Stimulated activated CD4-positive, alpha-beta T cell treated with anti-CD3 and anti-CD28 coated beads, Interleukin-1b, Interleukin-23, amount 100 ng/mL, for 1 hour (primary cell): ENCODE measurements at places on chromosomes 13 and 19.
A peak's percentile ranks its signal among the peaks of the same experiment; 100 is the strongest.

- peak; percentile 79 for DNase-seq
These were observed at the start of gene ZNF610 for GRCh38 chr19:52336117-52336790. Gene ZNF610 (plus strand): TSS chr19:52336243. CDS start chr19:52349173, 12,930 bp downstream.

- DNase-seq: no peak
These were observed 19.6 kb upstream of the SLC15A1 start for GRCh38 chr13:98771838-98772611.

- no peak for DNase-seq
These were observed 25.9 kb downstream of the ZSWIM9 start for GRCh38 chr19:48196321-48196763.

DNA sequence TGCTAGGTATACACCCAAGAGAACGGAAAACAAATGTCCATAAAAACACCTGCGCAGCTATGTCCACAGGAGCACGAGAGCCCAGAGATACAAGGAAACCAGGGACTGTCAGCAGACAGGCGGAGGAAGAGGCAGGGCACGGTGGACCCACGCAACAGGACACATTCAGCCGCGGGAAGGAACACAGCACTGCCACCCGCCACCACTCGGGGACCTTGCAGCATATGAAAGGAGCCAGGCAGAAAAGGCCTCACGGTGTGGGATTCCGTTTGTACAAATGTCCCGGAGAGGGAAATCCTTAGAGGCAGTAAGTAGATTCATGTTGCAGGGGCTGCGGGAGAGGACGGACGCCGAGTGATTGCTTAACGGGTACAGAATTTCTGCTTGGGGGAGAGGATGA is 7.8 kb downstream of the HSPBP1 start:
- DNase-seq: no peak

DNA sequence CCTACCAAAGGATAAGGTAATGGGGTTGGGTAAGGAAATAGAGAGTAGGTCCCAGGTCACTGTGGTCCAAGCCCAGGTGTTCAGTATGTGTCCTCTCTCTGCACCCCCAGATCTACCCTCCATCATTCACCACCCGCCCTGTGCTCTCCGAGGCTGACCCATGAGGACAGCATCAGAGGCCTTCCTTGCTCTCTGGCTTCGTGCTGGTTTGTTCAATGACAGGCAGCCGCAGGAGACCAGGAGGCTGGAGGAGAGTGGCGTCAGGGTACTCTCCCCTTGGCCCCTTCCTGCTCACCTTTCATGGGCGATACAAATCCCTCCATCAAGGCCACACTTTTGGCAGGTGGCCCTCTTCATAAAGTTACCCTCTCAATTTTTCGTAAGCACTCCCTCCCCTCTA is 1.7 kb downstream of the TUBA3C start:
- DNase-seq: no peak

GRCh38 chr13:24039621-24040475 is 120.7 kb upstream of the SPATA13 start:
- no peak for DNase-seq

DNA sequence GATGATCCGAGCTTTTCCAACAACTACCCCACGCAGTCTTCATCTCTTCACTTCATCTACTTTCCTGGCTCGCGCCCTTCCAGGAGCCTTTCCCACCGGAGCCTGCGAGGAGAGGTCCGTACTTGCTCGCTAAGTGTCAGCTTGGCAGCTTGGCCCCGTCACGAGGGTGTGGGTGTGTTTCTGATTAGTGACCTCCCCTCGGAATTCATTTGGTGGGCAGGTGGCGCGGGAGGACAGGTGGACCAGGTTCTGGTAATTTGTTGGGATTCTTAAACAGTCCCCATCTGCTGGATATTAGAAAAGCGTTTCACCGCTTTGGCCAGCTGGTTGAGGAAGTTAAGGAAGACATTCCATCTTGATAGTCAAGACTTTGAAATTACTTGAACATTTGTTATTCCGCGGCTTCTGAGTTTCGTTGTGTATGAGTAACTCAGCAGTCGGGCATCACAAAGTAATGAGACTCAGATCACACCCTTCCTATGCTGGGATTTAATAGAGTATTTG is 515 bp downstream of the UFM1 start:
- DNase-seq: peak; percentile 17

DNA sequence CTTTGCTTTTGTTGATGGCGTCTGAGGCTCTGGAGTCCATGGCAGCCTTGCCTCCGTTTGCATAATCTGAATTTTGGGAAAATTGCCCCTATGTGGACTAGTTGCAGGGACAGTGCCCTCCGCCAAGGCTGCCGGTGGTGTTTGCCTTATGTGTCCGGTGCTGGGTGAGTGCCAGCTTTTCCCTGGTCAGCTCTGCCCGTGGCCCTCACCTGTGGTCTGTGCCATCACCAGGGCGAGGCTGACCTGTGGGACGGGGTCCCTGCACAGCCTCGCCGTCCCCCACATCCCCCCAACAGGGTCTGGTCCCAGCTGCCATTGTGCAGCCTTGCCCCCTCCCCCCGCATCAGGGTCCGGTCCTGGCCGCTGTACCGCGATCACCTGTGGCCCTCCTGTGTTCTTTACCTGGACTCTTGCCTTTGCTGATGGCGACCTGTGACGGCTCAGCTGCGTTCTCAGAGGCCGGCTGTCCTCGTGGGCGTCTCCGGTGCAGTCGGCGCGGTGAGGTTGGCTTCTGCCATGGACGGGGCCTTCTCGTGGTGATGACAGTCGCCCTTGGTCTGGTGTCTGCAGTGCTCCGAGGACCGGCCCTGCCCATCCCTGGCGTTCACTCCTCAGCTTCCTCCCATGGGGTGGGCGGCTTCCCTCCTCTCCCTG is 12.6 kb downstream of the CSNK1G2 start:
- DNase-seq: no peak

- no peak for DNase-seq
These were observed 68.9 kb upstream of the TDRD3 start for GRCh38 chr13:60328073-60328472.

DNA sequence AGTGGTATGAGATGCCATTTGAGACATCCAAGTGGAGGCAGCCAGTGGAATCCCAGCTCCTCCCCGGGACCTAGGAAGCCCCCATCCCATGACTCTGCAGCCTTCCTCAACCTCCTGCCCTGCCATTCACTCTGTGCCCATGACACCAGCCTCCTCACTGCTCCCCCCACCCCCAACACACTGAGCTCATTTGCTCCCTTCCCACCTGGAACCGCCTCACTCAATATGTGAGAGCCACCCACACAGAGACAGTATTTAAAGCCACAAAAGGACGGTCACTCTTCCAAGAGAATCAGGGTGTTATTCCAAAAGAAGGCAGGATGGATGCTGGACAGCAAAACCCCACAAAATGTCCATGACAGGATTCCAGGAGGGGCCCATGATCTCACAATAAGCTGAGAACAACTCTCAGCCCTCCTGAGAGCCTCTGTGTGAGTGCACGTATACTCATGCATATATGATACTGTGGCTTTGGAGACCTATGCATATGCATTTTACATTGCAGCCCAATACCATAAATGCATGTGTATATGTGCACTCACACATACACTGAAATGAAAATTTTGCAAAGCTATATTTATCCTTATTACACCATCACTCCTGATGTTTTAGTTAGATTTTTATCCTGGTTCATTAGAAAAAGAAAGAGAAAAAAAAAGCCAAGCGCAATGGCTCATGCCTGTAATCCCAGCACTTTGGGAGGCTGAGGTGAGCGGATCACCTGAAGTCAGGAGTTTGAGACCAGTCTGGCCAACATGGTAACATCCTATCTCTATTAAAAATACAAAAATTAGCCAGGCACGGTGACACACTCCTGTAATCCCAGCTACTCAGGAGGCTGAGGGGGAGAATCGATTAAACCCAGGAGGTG is 10.8 kb upstream of the RANBP3 start:
- no peak for DNase-seq

DNA sequence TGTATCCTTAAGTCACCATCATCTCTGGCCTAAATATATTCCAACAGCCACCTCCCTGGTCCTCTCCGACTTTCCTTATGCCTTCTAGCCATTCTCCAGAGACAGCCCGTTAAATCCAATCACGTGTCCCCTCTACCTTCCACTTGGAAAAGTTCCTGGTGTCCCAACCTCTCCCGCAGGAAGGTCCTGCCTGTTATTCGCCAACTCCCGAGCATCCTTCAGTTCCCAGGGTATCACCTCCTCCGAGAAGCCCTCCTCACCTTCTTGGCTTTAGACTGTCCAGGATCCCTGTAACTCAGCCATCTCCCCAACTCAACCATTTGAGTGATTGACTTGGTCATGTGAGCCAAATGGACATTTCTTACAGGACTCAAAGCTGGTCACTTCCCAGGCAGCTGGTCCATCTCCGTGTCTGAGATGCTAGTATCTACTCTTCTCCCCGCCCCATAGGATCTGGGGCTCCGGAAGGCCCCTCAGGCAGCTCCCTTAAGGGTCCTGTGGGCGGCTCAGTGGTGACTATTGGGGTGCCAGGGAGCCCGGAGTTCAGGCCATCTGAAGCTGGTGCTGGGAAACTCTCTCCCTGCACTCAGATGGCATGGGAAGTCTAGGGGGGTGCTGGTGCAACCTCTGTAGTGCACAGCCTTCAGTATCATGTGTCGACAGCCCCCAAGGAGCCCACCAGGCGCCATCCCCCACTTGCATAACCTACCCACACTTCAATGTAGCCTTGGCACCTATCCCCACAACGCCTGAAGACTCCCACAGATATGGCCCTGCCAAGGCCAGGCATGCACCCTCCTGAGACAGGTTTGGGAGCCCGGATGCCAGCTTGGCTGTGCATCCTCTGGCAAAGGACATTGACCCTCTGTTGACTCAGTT is 27.9 kb upstream of the NANOS3 start:
- no peak for DNase-seq

DNA sequence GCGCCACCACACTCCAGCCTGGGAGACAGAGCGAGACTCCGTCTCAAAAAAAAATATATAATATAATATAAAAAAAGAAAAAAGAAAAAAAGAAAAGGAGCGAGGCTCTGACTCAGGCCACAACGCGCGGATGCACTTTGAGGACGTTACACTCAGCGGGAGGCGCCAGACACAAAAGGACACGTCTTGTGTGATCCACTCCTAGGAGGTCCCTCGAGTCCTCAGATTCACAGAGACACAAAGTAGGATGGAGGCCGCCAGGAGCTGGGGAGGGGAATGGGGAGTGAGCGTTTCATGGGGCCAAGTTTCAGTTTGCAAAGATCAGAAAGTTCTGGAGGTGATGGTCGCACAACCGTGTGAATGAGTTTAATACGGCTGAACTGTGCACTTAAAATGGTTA is 8.5 kb upstream of the ABHD17A start:
- no peak for DNase-seq

- DNase-seq: no peak
These were observed 17.2 kb downstream of the RASA3 start for GRCh38 chr13:114115191-114115671.

DNA sequence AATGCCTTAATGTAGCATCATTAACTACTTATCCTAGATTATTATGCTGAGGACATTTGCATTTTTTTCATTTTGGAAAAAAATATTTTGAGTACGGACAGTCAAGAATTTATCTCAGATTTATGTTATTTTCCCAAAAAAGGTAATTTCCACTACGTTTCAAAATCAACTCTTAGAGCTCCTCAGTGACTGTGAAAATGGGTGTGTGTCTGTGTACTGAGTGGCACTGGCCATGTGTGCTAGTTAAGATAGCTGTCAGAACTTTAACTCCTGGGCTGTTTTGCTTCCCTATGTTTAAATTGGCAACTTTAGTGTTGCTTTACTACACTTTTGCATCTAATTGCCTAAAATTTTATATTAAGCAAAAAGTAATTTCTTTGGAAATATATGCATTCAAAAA is 927.4 kb downstream of the EFNB2 start:
- no peak for DNase-seq

- no peak for DNase-seq
These were observed 56.9 kb upstream of the LRCH1 start for GRCh38 chr13:46496086-46496485.

GRCh38 chr19:33905937-33906577 is 109.4 kb downstream of the KCTD15 start:
- DNase-seq: no peak

DNA sequence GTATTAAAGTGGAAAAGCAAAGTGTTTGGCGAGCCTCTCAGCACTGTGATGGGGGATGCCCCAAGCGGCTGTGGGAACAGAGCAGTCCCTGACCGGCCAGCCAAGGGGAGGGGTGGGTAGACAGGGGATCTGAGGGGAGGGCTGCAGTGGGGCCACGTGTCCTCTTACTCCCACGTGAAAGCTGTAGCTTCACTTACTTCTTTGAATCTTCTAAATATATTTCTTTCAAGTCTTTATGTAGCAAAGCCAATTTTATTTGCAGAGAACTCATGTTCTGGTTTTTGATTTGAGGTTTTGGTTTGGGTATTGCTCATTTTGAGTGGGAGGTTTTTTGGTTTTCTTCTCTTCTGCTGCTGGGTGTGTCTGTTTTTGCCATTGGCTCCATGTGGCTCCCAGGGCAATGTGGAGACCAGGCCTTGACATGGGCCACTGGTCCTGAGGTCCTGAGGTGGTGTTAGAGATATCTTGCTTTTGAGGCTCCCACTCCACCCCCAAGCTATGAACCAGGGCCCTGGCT is 17.7 kb upstream of the OVOL3 start:
- DNase-seq: no peak

- DNase-seq: no peak
These were observed 16.5 kb upstream of the SPACA6 start for GRCh38 chr19:51676566-51677083.

- no peak for DNase-seq
These were observed 14.0 kb upstream of the NAA16 start for GRCh38 chr13:41296879-41297646.

DNA sequence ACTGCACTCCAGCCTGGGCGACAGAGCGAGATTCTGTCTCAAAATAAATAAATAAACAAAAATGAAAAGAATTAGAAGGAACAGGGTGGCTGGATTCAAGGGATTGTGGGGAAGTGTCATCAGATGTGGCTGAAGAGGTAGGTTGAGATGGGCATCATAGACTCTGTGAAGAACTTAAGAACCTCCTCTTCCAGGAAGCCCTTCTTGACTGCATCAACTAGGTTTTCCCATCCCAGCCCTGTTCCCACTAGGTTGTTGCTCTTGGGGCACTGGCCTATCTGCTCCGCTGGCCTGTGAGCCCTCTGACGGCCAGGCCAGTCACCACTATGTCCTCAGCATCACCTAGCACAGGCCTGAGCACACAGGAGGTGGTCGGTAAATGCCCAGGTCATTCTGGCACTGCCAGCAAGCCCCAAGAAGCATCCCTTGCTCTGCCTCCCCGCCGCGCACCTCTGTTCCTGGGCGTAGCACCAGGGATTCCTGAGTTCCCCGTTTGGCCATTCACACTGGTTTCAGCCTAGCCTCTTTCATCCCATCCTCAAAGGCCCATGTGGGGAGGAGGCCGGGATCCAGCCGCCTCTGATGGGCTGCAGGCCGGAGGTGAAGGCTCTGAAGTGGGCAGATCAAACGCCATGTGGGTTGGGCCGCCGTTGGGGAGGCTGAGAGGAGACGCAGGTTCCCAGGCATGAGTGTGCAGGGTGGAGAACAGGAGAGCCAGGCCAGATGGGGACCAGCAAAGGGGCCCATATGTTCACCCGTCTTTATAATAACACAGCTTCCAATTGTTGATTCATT is 27.6 kb upstream of the SLC1A5 start:
- DNase-seq: no peak
